H7 (cell line): ENCODE measurements at places on chromosomes 13 and 19.

DNA sequence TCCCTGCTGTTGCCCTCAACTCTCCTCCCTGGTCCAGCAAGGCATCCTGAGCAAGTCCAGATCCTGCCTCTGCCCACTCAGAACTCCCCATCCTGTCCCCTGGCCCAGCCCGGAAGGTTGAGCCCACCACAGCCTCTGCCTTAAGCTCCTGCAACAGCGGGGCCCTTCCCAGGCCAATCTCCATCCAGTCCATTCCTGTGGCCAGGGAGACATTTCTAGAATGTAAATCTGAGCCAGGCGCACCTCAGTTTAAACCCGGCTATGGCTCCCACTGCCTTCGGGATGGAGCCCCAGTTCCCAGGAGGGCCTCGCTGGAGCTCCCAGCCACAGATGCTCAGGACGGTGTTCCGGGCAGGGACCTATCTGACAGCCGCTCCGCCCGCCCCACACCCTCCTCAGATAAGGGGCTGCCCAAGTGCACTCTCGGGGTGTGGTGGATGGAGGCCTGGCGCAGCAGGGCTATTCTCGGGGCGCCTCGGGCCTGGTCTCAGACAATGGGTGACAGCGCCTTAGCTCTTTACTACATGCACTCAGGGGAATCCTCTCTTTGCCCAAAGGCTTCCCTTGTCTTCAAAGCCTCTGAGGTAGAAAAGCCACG is 5.3 kb downstream of the TRAPPC6A start:
- DNase-seq, result no peak

DNA sequence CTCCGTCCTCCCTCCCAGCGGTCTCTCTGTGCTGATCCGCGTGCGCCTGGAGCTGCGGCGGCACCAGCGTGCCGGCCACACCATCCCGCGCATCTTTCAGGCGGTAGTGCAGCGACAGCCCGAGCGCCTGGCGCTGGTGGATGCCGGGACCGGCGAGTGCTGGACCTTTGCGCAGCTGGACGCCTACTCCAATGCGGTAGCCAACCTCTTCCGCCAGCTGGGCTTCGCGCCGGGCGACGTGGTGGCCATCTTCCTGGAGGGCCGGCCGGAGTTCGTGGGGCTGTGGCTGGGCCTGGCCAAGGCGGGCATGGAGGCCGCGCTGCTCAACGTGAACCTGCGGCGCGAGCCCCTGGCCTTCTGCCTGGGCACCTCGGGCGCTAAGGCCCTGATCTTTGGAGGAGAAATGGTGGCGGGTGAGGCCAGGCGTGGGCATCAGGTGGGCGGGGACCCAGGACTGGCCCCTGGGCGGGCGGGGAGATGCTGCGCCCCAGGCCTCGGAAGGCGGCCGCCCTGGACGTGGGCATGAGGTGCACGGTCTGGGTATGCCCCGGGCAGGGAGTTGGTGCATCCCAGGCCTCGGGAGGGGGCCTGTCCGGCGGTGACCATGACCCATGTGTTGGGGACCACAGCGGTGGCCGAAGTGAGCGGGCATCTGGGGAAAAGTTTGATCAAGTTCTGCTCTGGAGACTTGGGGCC is 16.4 kb downstream of the SLC27A1 start:
- peak; percentile 37 for DNase-seq

DNA sequence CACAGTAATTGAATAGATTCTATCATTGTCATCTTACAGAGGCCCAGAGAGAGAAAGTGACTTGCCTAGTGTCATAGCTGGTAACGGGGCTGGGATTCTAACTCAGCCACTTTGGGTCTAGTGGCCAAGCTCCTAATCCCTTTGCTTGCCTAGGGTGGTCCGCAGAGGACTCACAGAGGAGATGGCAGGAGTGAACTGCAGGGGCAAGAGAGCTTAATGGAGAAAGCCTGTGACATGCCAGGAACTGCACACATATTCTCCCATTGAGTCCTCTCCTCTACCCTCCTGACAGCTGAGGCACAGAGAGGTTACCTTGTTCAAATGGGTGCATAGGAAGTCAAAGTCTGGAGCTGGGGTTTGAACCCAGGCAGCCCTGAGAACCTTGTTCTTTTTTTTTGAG is 2.7 kb downstream of the LSR start:
- no peak for DNase-seq

GRCh38 chr13:108919036-108919907 is 289.9 kb downstream of the MYO16 start:
- no peak for DNase-seq

DNA sequence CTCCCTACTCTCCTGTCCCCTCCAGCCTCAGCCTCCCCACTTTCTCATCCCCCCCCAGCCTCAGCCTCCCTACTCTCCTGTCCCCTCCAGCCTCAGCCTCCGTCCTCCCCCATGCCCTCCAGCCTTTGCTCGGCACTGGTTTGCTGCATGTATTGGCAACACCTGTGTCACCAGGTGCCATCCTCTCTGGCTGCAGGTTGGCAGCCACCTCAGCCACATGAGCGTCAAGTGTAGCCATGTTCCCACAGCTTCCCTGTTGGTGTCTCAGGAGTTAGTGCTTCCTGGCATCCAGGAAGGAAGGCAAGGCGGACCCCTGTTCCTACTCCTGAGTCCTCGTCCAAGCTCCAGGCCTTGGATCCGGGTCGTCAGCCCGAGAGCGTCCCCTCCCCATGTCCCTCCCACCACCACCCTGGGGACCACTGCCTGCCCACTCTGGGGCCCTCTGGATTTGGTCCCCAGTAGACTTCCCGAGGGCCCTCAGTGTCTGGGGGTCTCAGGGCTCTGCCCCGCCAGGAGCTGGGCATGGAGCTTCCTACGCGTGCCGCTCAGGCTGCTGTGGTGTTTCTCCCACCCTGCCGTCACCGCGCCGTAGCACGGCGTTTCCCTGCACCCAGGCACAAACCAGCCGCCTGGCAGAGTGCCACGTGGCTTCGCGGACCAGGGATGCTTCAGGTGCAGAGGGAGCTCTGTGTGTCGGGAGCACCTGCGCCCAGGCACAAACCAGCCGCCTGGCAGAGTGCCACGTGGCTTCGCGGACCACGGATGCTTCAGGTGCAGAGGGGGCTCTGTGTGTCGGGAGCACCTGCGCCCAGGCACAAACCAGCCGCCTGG is 128.3 kb upstream of the MCF2L start:
- DNase-seq, result no peak

- no peak for DNase-seq
These were observed 38.8 kb downstream of the NLRP12 start for GRCh38 chr19:53785196-53785889.
